T1000 (cell line): ENCODE measurements at places on chromosomes 7 and 10.
A peak's percentile ranks its signal among the peaks of the same experiment; 100 is the strongest.

- DNase-seq = no peak
Observed at GRCh38 chr7:6167004-6167551, 105.3 kb downstream of the CYTH3 start.

GRCh38 chr7:26365077-26365900 is 73.6 kb downstream of the SNX10 start:
- DNase-seq = peak; percentile 18

DNA sequence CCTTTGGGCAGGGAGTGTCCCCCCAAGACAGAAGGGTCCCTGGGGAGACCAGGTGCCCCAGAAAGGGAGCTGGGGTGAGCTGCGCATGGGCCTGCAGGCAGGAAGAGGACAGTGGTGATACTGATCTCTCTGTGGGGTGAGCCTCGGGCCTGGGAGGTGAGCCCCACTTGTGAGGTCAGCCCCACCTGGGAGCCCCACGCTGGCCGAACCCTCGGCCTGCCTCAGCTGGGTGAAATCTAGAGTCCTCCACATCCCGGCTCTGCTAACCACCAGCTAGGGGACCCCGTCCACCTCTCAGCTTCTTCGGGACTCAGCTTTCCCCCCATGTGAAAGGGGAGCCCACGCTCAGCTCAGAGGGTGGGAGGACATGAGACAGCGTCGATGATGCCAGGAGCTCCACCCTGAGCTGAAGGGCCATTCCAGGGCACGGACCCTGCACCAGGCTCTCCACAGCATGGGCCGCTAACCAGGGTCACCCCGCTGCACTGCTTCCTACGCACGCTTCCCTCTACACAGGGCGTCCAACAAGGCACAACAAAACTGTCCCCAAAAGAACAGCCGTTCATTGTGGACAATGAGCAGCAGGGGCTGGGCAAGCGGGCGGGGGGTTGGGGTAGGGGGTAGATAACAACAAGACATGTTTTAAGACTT is 48.7 kb downstream of the CAMK2B start:
- no peak for DNase-seq

DNA sequence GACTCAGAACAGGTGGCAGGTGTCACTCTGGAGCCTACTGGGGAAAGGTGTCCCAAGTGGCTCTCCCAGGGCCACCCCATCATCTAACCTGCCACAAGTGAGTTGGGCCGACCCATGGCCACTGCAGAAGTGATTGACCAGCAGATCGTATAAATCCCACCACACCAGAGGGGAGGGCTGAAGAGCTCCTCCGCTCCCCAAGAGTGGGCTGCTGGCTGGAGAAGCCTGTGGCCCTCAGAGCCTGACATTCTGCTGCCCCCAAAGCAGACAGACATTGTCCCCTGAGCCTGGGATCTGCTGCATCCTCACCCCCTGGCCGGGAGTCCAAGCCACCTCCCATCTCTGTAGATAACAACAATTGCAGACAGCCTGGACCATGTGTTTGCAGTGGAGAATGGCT is 36.7 kb downstream of the ANXA8 start:
- DNase-seq = no peak

- DNase-seq = no peak
Observed at GRCh38 chr10:131844529-131845084, 56.2 kb upstream of the PPP2R2D start.

DNA sequence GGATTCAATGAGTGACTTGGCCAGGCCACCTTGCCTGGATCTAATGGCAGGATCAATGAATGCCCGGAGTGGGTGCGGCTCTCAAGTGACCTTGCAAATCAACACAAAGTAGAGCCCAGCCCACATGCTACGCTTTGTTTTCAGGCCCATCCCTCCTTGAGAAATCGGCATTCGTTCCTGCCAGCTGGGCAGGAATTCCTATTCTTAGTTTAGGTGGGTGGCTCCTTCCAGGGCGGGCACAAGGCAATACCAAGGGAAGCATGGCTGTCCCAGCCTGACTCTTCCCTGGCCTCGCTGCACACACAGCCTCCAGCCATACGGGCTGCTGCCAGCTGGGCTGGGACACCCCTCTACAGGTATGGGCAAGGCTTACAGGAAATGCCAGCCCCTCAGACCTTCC is 119.3 kb downstream of the SH3PXD2A start:
- DNase-seq = no peak

DNA sequence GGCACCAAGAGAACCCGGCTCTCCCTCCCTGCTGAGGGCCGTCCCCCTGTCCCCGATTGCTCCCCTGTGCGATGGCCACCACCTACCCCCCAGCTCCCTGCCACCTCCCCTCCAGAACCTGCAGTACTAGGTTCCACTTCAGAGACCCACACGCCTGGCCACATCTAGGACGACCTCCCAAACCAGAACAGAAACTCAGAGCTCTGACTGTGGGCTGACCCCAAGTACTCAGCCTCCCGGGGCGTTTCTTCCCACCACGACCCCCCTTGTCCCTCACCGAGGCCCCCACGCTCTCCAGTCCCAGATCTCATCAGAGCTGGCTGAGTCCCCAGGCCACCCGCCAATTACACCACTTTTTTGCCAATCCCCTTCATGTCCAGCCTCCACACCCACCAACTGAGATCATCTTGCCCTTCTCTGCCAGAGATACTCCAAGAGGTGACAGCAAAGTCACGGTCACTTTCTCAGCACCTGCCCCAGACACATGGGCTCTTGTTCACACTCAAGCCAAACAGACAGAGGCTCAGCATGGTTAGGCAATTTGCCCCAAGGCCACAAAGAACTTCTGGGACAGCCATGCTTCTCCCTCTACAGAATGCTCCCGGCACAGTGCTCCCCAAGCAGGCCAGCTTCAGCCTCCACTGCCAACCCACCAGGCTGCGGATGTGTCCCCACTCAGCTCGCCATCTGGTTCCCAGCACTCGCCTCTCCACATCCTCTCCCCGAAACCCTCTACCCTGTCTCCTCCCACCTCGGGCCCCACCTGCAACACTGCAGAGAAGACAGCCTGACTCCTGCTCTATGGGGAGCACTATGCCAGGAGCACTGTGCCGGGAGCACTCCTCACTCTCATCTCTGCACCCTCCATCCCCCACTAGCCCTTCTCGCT is 4.7 kb downstream of the TMEM120A start:
- DNase-seq = no peak

DNA sequence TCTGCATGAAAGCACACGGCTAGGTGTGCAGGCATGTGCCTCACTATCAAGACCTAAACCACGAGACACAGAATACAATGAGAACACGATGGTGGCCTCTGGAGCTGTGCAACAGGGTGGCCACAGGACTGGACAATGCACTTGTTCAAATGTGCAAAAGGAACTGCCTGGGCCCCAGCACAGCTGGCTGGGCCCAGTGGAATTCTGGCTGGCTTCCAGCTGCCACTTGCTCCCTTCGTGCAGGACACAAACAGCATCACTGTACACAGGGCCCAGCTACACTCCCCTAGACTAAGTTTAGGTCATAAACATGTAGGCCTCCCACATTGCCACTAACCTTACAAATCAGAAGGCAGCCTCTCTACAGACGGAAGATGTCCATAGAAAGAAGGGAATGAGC is 23.4 kb downstream of the DOCK4 start:
- DNase-seq = no peak

DNA sequence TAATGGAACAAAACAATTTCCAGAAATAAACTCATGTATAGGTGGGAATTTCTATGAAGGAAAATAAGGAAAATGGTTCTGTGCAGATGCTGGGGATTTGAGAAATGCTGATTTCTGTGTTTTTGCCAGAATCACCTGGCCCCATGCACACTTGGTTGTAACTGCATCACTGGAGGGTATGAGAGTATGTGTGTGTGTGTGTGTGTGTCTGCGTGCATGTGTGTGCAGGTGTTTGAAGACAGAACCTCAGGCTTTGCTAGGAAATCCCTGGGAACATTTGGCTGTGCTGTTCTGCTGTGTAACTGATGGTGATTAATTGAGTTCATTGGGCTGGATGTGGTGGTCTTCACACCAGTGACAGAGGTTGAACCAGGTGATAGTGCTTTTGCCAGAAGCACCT is 141.6 kb downstream of the CAMK1D start:
- DNase-seq = no peak

DNA sequence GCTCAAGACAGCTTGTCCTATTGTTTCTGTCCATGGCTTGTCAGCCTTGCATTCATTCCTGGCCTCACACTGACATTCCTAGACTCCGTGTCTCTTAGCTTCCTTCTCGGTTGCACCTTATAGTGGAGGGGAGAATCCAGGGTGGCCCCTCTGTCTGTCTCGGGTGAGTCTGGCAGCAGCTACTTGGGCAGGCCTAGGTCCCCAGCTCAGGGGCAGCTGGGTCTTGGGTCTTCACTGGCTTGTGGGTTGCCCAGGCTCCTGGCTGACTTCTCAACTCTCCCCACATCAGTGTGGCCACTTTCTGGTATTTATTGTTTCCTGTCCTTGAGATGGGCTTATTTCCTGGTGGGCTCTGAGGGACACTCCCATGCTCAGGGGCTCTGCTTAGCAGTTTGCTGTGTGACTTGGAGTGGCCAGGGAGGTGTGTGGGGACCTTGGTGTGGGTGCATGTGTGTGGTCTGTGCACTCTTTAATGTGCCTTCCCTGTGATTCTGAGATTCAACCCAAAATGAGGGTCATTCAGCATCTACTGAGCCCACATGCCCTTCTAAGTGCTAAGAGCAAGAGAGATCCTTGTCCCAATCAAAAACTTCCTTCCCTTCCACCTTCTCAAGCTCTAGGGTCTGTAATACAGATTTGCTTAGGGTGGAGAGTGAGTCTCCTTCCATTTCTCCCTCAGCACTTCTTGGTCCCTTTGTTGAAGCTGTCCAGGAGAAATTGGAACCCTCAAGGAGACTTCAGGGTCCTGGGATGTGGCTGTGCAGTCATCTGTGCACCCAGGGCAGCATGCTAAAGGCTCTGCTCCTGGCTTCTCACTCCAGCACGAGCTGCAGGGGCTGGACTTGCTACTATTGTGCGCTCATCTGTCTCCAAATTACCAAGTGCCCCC is 20.1 kb downstream of the UPP1 start:
- DNase-seq = no peak

DNA sequence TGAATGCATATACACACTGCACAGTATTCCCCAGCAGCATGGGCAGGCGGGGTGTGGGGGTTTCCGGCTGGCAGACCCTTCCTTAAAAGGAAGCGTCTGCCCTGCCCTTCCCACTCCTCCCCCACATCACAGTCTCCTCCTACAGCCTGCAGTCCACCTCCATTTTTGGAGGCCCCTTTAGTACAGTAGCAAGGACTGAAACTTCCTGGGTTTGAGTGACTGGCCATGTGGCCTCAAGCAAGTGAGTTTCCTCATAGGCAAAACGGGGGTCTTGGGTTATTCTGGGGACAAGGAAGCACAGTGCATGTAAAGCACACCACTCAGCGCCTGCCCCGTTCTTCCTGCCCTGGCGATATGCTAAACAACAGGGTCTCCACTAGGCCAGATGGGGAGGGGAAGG is 62.1 kb upstream of the COL13A1 start:
- no peak for DNase-seq

DNA sequence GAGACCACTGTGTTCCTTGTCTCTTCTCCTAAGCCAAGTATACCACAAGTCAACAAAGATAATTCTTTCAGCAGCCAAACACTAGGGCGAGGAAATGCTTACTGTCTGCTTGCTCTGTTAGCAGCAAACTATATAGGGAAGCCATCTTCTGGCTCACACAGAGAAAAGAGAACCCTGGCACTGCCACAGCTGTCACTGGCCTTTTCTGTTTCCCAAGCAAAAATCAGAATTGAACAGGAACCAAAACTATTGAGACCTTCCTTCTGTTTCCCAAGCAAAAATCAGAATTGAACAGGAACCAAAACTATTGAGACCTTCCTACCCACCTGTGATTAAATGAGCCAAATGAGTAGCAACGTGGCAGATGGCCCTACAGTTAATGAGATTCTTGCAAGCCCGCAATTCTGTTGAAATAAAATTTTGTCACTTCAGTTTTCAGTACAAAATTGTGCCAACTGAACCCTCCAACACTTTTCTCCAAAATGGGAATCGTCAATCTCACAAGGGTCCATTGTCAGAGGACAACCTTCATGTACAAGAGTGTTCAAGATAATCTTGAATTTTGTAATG is 54.5 kb downstream of the LRRTM3 start:
- no peak for DNase-seq

- DNase-seq = no peak
Observed at GRCh38 chr7:38257350-38257677, 16.1 kb downstream of the TARP start.

DNA sequence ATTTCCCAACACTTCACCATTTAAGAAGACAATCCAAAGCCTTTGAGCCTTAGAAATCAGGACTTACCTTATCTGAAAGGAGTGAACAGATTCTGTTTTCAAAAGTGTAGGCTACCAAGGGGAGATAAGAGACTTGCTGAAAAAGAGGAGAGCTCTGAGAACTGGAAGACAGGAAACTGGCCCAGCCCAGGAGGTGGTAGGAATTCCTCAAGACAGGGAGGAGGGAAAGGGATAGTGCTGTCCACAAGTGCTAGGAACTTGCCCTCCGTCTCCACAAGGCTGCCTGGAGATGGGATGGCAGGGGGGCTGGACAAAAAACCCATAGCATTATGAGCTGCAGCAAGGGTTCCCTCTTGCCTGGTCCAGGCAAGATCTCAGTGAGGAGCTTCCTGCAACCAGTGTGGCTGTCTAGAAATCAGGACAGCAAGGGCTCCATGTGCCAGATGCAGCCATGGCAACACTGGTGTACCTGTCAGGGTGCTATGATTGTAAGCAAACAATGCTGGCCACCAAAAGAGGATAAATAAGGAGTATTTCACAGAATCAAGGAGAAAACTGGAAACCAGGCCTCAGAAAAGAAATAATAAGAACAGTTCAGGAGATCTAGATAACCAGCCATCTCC is 22.7 kb upstream of the FRMD4A start:
- no peak for DNase-seq

DNA sequence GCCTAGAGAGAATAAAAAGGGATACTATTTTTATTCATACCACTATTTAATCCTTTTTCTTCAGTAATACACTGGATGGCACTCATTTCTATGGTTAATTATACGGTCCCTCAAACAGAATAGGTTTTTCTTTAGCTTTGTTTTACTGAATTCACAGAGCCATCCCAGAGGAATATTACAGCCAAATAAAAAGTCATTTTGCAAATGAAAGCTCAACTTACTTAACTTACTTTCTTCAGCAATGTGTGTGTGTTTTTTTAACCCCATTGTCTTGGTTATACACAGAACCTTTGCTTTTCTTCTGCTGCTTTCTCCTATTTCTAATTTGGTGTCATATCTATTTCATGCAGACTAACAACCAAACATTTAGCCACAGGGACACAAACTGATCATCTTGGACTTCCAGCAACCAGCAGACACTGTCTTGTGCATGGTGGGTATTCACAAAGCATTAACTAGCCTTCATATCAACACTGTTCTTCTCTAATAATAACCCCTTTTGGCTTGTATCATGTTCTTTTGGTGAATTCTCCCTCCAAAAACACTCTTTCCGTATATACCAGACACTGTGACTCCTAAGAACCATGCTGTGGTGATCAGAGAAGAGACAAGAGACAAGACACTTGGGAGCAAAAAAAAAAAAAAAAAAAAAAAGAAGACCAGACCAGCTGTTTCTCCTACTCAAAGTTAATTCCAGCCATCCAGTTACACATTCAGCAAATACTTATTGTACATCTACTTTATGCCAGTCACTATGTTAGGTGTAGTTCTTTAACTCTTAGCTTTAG is 40.4 kb downstream of the PIP4K2A start:
- no peak for DNase-seq
